ENCODE measurements at places on chromosomes 1 and 21. TPM values are rescaled to one million over a fixed set of nuclear protein-coding genes. Genes with fewer than 3 reads are reported as not detected.

The CRP gene
- not detected for total RNA-seq

The CACNA1E gene
- total RNA-seq, result not detected

The CXADR gene
- 1.3 TPM for total RNA-seq

The IL22RA1 gene
- total RNA-seq, result 0.25 TPM

The PSRC1 gene
- 8.6 TPM for total RNA-seq

The SLAMF8 gene
- not detected for total RNA-seq

The C1QTNF12 gene
- 0.40 TPM for total RNA-seq

The ZYG11A gene
- total RNA-seq, result 0.13 TPM

The RGS18 gene
- not detected for total RNA-seq

The OR2T11 gene
- not detected for total RNA-seq

The CFAP74 gene
- not detected for total RNA-seq

The OR6N1 gene
- total RNA-seq, result not detected

The CGN gene
- total RNA-seq, result under 0.01 TPM

The LCE2A gene
- total RNA-seq, result not detected

The REN gene
- total RNA-seq, result not detected

The ERVH48-1 gene
- total RNA-seq, result not detected

The POU2F1 gene
- total RNA-seq, result 5.3 TPM

The AHDC1 gene
- total RNA-seq, result 10.0 TPM

The SPATA21 gene
- not detected for total RNA-seq

The CSTB gene
- 15.6 TPM for total RNA-seq

The SLAMF1 gene
- not detected for total RNA-seq

The OR2M4 gene
- not detected for total RNA-seq

The DNALI1 gene
- total RNA-seq, result 4.4 TPM

The KANK4 gene
- not detected for total RNA-seq

The DNASE2B gene
- total RNA-seq, result not detected

The IFNLR1 gene
- total RNA-seq, result not detected

The SDHC gene
- 24.4 TPM for total RNA-seq

The RCSD1 gene
- 0.26 TPM for total RNA-seq

The NUAK2 gene
- total RNA-seq, result 2.5 TPM

The FMN2 gene
- 8.3 TPM for total RNA-seq

The S100A7A gene
- total RNA-seq, result not detected

The TLR5 gene
- total RNA-seq, result 0.12 TPM

All from aortic smooth muscle cell (primary cell).